ENCODE measurements at places on chromosomes 6 and 20.

DNA sequence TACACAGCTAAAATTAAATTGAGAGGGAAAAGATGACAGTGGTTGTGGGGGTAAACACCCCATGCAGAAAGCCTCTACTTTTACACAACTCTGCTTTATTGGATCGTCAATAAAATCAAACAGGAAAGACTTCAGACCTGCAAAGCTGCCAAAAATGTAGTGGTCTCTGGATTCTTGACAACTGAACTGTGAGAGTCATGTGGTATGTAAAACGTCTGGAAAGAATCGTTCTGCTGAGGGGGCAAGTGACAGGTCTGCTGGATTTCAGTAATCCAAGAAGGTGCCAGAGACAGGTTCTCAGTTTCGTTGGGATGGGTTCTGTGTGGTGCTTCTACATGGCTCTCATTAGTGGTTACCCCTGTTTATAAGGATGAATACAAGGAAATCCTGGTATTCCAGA is 63.3 kb downstream of the TSPYL4 start:
- no peak for DNase-seq
- no peaks in the 10 kb centered on the region for H3K4me1 ChIP-seq
- H3K4me3 ChIP-seq: no peak overlapping the region
- H3K36me3 ChIP-seq: peaks cover 3% of the 10 kb centered on the region
- H3K27me3 ChIP-seq: no peaks in the 10 kb centered on the region
- no peak overlapping the region for H3K27ac ChIP-seq

DNA sequence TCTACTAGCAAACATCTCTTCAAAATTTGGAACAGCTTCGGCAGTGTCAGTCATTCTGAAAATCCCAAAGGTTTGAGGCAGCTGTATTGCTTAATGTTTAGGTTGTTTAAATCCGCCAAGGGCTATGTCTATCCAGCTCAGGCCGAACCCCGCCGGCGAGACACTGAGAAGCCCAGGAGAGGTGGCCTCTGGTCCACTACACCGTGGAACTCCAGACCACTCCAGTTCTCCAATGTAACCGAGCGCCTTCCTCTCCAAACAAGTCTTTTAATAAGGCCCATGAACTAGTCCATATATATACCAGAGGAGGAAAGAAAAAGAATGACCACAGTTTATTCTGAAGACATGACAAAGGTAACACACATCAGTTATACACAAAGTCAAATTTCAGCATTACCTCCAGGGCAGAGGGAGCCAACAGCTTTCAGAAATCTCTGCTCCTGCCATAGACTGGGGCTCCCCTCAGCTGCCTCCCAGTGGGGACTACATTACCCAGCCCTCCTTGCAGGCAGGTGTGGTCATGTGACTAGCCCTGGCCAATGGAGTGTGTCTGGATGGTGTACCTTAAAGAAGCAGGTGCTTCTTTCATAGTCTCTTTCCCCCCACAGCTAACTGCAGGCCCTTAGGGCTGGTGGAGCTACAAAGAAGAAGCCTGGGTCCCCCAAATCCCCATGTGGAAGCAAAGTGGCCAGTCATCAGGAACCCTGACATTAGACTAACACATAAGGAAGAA is at the start of gene RAMACL:
RAMACL (minus strand) TSS at position 255 of the 733 bp plus-strand sequence; CDS start at position 54, 201 bp downstream.
- no peaks in the 10 kb centered on the region for H3K27me3 ChIP-seq
- H3K4me1 ChIP-seq: peaks cover 3% of the 10 kb centered on the region
- peak; percentile 78 for DNase-seq

DNA sequence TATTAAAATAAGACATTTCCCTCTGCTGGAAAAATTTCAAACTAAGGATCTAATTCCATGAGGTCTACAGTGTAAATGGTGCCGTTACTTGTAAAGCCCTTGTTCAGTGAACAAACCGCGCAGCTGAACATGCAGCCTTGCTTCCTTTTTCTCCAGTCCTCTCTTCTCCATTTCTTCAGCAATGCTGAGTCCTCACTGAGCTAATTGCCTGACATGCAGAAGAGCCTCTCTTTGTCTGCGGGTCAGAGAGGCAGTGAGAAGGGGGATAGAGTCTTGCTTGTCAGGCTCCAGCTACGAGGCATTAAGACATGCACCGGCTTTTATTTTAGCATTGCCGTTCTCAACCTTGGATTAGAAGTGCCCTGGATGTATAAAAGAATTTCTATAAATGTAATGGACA is 25.7 kb downstream of the ZDHHC14 start:
- peaks cover 6% of the 10 kb centered on the region for H3K4me1 ChIP-seq
- H3K4me3 ChIP-seq: no peak overlapping the region
- no peak overlapping the region for H3K27ac ChIP-seq
- no peaks in the 10 kb centered on the region for H3K27me3 ChIP-seq
- DNase-seq: no peak

DNA sequence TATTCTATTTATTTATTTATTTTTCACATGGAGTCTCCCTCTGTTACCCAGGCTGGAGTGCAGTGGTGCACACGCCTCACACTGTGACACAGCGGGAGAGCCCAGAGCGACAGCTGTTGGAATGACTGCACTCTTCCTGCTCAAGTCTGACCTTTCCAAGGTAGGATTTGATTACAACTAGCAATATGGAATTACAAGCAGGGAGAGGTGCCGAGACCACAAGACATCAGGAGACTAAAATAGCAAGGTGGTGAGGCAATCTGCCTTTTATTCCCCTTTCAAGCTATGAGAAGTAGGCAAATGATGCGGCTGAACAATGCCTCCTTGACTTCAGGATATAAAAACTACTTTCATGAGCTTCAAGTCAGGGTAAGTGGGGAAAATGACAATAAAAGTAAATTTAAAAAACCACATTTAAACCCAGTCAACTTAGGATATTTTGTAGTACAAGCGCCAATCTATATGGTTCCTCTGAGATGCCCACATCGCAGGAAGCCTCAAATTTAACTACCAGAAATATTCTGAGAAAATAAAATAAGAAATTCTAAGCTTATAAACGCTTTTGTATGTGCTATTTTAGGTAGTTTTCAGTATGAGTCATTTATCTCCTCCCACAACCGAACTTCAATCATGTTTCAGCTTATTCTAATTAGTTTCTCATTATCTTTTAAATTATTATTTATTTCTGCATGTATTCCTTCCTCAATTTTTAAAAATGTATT is 146.9 kb upstream of the SGK1 start:
- no peak for DNase-seq
- H3K4me1 ChIP-seq: no peaks in the 10 kb centered on the region
- H3K27me3 ChIP-seq: no peaks in the 10 kb centered on the region
- no peak overlapping the region for H3K4me3 ChIP-seq
- H3K36me3 ChIP-seq: no peaks in the 10 kb centered on the region

- no peak overlapping the region for H3K4me3 ChIP-seq
- DNase-seq: no peak
- no peaks in the 10 kb centered on the region for H3K36me3 ChIP-seq
Observed at GRCh38 chr6:88135578-88136114, 30.5 kb downstream of the CNR1 start.

GRCh38 chr20:8255945-8256632 is 124.0 kb downstream of the PLCB1 start:
- no peaks in the 10 kb centered on the region for H3K27me3 ChIP-seq
- no peaks in the 10 kb centered on the region for H3K36me3 ChIP-seq
- no peak for DNase-seq
- H3K4me1 ChIP-seq: no peaks in the 10 kb centered on the region
- no peak overlapping the region for H3K27ac ChIP-seq

DNA sequence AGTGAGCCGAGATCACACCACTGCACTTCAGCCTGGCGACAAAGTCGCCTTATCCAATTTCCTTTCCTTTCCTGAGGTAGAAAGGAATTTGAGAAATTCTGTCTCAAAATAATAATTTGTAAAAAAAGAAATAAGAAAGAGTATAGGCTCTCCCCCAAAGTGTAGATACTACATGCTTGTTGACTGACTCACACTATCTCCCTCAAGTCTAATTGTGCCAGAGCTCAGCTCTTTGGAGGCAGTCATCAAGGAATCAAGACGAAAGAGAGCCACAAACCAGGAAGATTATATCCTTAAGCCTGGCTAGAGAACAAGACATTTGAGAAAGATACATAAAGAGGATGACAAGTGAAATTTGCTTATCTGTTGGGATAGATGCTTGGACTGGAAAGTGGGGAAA is 3.7 kb upstream of the FKBPL start:
- DNase-seq: no peak
- H3K36me3 ChIP-seq: no peaks in the 10 kb centered on the region
- no peaks in the 10 kb centered on the region for H3K4me1 ChIP-seq
- no peaks in the 10 kb centered on the region for H3K27me3 ChIP-seq

GRCh38 chr6:31558631-31559500 is 11.5 kb downstream of the NFKBIL1 start:
- H3K27ac ChIP-seq: no peak overlapping the region
- no peak overlapping the region for H3K4me3 ChIP-seq
- DNase-seq: no peak

- H3K27ac ChIP-seq: no peak overlapping the region
- H3K4me1 ChIP-seq: no peaks in the 10 kb centered on the region
- H3K27me3 ChIP-seq: no peaks in the 10 kb centered on the region
- H3K4me3 ChIP-seq: no peak overlapping the region
- H3K36me3 ChIP-seq: no peaks in the 10 kb centered on the region
Observed at GRCh38 chr20:13263451-13263850, 42.4 kb downstream of the ISM1 start.

GRCh38 chr6:20835315-20836010 is 301.2 kb downstream of the CDKAL1 start:
- no peak for DNase-seq
- H3K36me3 ChIP-seq: no peaks in the 10 kb centered on the region
- no peak overlapping the region for H3K27ac ChIP-seq
- H3K4me1 ChIP-seq: peaks cover 6% of the 10 kb centered on the region
- H3K27me3 ChIP-seq: no peaks in the 10 kb centered on the region

- no peaks in the 10 kb centered on the region for H3K4me1 ChIP-seq
- H3K27ac ChIP-seq: no peak overlapping the region
- H3K4me3 ChIP-seq: no peak overlapping the region
- no peaks in the 10 kb centered on the region for H3K27me3 ChIP-seq
- no peak for DNase-seq
- no peaks in the 10 kb centered on the region for H3K36me3 ChIP-seq
Observed at GRCh38 chr6:126631363-126631762, 291.4 kb downstream of the CENPW start.

- peaks cover 30% of the 10 kb centered on the region for H3K36me3 ChIP-seq
- no peak for DNase-seq
- H3K27ac ChIP-seq: no peak overlapping the region
- no peaks in the 10 kb centered on the region for H3K4me1 ChIP-seq
- H3K4me3 ChIP-seq: no peak overlapping the region
- no peaks in the 10 kb centered on the region for H3K27me3 ChIP-seq
Observed at GRCh38 chr6:19536838-19537237, 300.3 kb upstream of the ID4 start.

DNA sequence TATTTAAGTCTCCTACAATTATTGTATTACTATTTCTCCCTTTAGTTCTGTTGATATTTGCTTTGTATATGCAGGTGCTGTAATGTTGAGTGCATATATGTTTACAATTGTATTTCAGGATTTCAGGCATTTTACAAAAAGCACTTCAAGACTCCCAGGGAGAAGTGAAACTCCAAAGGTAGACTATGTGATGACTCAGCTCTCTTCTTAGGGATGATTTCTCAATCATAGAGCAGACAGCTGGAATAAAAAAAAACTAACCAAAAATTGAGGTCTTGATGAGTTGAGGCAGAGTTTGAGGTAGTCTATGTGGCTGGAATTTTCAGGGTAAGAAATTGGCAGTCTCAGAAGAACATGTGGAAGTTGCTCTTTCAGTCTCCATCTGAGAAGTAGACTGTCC is 786.1 kb downstream of the TFAP2A start:
- H3K27ac ChIP-seq: no peak overlapping the region
- H3K4me3 ChIP-seq: no peak overlapping the region
- H3K4me1 ChIP-seq: no peaks in the 10 kb centered on the region
- peaks cover 5% of the 10 kb centered on the region for H3K36me3 ChIP-seq
- no peaks in the 10 kb centered on the region for H3K27me3 ChIP-seq

GRCh38 chr6:150925976-150926375 is 60.5 kb downstream of the MTHFD1L start:
- H3K27me3 ChIP-seq: no peaks in the 10 kb centered on the region
- H3K27ac ChIP-seq: no peak overlapping the region
- H3K4me1 ChIP-seq: no peaks in the 10 kb centered on the region
- H3K36me3 ChIP-seq: peaks cover 23% of the 10 kb centered on the region
- DNase-seq: no peak

DNA sequence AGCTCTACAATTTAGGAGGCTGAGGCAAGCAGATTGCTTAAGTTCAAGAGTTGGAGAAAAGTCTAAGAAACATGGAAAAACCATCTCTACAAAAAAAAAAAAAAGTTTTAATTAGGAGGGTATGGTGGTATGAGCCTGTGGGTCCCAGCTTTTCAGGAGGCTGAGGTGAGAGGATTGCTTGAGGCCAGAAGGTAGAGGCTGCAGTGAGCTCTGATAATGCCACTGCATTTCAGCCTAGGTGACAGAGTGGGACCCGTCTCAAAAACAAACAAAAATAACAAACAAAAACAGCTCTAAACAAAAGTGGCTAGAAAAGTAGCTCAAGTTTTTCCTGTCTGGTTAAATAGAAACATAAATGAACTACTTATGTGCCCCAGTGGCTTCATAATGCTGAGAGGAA is 2133.6 kb upstream of the DEFB115 start:
- no peak for DNase-seq
- H3K27ac ChIP-seq: no peak overlapping the region
- H3K36me3 ChIP-seq: peaks cover 33% of the 10 kb centered on the region
- H3K27me3 ChIP-seq: no peaks in the 10 kb centered on the region

DNA sequence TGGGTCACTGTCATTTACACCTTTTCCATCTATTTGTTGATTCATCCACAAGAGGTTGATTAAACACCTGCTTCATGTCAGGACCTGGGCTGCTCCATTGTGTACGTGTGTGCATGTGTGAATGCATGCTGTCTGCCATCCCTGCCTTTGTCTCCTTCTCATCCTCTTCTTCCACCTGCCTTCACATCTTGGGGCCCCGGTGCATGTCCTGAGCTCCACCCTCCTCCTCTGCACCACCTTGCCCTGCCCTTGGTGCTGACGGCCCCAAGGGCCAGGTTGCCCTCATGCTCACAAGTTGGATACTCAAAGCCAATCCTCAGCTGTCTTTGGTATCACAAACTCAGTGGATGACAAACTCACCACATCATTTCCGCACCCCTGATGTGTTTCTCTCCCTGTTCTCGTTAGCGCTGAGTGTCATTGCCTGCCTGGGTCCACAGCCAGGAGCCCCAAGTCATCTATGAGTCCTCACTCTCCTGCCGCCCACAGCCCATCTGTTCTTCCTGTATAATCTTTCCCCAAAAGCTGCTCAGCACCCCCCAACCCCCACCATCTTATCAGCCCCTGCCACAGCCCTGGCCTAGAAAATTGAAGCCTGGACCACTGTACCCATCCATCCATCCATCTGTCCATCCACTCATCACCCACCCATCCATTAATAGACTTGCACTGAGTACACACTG is 85.0 kb downstream of the SRC start:
- no peak for DNase-seq
- no peaks in the 10 kb centered on the region for H3K27me3 ChIP-seq
- no peaks in the 10 kb centered on the region for H3K36me3 ChIP-seq
- no peaks in the 10 kb centered on the region for H3K4me1 ChIP-seq
- no peak overlapping the region for H3K4me3 ChIP-seq
- no peak overlapping the region for H3K27ac ChIP-seq

DNA sequence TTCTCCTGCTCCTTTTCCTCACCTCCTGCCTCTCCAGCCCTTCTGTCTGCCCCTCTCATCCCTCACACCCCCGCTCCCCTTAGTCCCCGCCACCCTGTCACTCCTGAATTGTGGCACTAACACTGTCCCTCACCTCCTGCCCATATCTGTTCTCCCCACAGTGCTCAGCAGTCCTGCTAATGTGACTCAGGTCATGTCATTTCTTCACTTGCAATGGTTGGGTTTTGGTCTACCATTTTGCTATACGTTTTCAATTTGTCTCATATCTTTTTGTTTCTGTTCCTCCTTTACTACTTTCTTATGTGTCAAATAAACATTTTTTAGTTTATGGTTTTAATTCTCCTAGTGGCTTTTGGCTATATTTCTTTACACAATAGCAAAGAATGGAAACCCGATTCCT is 1.3 kb upstream of the HLA-B start:
- no peak overlapping the region for H3K27ac ChIP-seq
- no peaks in the 10 kb centered on the region for H3K4me1 ChIP-seq
- DNase-seq: no peak
